IPS DF 6.9 (cell line): ENCODE measurements at places on chromosomes 6 and 20.

DNA sequence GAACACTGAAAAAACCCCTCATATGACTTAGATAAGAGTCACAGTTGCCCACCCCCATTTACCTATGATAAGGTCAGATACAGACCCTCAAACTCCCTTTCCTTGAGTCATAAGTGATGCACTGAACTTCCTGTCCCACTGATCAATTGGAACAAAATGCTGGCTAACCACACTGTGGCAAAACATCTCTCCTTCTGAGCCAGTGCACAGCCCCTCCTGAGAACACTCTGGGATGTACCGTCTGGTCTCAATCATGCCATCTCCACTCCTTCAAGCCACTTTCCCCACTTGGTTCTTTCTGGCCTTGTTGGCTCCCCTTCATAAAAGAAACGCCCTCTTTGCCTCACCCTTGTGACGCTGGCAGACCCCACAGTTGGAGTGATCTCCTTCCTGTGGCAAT is 42.6 kb upstream of the NXT1 start:
- DNase-seq = no peak

DNA sequence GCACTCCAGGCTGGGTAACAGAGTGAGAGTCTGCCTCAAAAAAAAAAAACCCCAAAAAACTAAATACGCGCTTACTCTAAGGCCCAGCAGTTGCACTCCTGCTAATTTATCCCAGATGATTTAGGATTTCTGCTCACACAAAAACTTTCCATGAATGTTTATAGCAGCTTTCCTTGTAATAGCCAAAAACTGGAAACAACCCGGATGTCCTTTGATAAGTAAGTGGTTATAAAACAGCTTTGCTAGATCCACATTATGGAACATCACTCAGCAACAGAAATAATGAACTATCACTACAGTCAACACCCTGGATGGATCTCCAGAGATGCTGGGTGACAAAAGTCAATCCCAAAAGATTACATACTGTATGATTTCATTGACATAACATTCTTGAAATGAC is 220.4 kb upstream of the JARID2 start:
- no peak for DNase-seq

GRCh38 chr6:41784581-41785171 is 2.8 kb upstream of the TOMM6 start:
- no peak for DNase-seq

DNA sequence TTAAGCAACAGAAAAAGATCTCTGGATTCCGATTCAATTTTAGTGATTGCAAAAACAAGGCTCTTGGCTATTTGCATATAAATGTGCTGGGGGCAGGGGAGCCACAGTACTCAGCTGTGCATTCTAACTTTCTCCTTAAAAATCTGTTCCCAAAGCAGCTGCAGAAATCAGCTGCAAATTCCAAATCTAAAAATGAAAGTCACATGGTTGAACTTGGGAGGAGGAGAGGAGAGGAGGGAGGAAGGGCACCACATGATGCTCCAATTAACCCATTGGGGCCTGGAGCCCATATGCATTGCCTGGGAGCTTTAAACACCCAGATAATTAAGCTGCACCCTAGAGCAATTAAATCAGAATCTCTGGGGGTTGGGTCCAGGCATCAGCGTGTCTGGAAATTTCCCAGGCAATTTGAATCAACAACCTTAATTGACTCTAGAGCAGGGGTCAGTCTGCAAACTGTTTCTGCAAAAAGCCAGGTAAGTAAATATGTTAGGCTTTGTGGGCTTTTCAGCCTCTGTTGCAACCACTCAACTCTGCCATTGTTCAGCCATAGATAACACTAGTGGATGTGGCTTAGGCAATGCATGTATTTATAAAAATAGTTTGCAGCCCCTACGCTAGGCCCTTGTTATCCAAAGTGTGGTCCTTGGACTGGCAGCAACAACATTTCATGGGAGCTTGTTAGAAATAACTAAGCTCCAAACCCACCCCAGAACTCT is 508.1 kb downstream of the KIF16B start:
- DNase-seq = no peak

DNA sequence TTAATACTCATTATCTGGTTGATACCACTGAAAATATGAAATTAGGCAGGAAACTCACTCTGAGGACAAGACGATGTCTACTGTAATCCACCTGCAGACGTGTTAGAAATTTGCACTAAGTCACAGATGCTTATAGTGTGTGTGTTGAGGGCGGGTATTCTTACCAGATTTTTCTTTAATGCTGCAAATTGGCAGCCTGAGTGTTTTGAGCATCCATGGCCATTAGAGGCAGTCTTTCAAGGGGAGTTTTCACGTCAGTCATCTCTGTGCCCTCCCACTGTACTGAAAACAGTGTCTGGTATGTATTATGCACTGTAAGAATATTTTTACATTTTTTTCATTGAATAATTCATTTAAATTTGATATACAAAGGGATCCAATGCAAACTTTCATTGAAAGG is 266.5 kb upstream of the QKI start:
- no peak for DNase-seq

GRCh38 chr20:60104993-60105803 is 147.0 kb downstream of the CDH26 start:
- peak; percentile 31 for DNase-seq

DNA sequence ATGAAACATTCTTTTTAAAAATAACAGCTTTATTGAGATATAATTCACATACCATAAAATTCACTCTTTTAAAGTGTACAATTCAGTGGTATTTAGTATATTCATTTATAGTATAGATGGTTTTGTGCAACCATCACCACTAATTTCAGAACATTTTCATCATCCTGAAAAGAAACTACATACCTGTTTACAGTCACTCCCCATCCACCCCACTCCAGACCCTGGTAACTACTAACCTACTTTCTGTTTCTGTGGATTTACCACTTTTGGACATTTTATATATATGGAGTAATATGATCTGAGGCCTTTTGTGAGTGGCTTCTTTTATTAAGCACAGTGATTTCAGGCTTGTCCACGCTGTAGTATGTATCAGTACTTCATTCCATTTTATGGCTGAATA is 2.5 kb upstream of the TMEM217 start:
- DNase-seq = no peak

DNA sequence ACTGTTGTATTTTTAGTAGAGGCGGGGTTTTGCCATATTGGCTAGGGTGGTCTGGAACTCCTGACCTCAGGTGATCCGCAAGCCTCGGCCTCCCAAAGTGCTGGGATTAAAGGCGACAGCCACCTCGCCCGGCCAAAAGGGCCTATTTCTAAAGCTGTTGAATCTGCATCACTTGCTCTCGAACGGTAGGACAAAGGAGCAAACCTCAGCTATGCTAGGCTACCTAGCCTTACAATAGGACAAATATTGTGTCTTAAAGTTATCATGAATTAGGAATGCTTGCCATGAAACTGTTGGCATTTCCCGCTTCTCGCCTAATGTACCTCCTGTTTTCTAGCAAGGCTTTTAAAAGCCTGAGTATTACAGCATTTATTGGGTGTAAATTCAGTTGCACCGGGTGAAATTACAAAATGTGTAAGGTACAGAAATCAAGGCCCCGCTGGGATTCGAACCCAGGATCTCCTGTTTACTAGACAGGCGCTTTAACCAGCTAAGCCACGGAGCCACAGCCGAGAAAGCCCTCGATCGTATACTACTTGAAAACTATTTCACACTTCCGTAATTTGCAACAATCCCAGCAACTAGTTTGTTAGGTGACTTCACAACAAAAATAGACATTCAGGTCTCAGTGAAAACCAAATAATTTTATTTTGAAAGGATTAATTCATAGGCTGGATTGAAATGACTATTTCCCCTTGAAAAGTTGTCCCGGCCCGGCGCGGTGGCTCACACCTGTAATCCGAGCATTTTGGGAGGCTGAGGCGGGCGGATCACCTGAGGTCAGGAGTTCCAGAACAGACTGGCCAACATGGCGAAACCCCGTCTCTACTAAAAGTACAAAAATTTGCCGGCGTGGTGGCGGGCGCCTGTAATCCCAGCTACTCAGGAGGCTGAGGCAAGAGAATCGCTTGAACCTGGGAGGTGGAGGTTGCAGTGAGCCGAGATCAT is 211.6 kb upstream of the ZNF184 start:
- DNase-seq = no peak

DNA sequence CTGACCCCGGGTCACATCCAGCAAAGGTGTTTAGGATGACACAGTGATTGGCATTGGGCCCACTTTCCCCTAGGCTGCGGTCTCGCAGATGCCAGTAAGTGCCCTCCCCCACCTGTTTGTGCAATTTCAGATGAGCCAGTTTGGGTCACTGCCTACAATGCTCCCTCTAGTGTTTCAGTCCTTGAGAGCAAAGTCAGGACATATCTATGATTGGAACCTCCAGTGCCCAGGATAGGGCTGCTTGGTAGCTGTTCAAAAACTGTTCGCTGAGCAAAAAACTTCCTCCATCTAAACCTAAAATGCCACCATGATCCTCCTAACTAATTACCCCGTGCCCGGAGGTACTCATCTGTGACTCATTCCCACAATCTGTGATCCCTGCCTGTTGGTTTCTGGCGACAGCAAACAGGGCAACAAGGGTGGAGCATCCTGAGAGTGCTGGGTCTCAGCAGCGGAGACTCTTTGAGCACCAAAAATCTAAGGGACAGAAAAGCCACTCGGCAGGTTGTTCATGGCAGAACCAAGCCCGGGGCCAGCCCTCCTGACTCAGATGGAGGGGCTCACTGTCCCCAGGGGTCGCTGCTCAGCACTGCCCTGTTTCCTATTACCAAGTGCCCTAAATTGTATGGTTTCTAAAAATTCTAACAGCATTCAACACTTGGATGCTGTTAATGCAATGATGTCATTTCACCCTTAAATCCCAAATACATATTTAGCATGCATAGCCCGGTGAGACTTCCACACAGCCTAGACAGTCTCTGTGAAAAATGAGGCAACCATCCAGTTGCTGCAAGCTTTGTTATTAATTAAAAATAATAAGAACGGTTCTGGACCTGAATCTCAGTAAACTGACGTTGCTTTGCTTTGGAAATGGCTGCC is 5.0 kb downstream of the VSX1 start:
- no peak for DNase-seq

GRCh38 chr6:154513601-154514320 is 3.3 kb upstream of the CNKSR3 start:
- DNase-seq = no peak

- DNase-seq = no peak
Observed at GRCh38 chr6:24092407-24092806, 33.6 kb upstream of the NRSN1 start.

DNA sequence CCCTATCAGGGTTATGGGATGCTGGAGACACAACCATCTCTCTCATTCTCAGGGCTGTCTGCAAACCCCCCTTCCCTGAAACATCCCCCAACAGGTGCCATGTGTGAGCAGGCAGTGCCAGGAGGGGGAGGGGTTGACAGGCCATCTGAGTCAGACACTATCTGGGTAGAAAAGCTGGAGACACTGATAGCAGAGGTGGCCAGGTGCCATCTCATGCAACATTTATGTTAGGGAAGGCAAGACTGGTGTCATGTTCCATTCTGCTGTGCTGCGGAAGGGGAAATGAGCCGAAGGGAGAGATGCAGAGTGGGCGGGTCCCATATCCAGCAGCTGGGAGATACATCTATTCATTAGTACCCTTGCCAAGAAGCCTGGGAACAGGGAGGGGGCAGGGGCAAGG is 3.5 kb downstream of the LHFPL5 start:
- no peak for DNase-seq

GRCh38 chr20:47297746-47298145 is 58.8 kb downstream of the ZMYND8 start:
- no peak for DNase-seq

DNA sequence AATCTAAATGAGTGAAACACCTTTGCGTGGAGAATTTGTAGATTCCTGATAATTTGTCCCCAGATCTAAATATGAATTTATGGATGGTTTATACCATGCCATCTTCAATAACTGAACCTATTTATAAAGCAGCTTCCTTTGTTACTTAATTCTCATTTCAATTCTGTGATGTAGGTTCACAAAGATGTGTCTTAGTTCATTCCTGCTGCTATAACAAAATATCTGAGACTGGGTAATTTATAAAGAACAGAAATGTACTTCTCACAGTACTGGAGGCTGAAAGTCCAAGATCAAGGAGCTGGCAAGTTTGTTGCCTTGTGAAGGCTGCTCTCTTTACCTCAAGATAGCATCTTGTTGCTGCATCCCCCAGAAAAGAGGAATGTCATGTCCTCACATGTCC is 2.1 kb upstream of the TFB1M start:
- no peak for DNase-seq

DNA sequence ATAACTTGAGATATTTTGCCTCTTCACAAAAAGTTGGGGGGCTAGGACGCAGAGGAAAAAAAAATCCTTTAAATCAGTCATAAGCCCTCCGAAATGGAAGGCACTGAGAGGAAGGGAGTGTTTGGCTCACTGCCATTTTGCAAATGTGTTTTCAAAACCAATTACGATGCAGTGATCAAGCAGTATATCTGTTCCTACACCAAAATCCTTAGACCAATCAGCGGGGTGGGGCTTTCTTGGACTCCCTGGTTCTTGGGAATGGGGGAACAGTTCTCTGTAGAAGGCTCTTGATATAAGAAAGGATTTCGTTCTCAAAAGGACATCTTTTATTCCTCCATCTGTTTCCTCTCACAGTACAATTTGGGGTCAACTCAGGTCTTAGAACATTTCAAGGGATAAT is 478.6 kb upstream of the JARID2 start:
- DNase-seq = no peak

- DNase-seq = no peak
Observed at GRCh38 chr6:140027219-140027618, 652.8 kb upstream of the CITED2 start.

- no peak for DNase-seq
Observed at GRCh38 chr20:32520927-32521203, 64.3 kb downstream of the NOL4L start.

DNA sequence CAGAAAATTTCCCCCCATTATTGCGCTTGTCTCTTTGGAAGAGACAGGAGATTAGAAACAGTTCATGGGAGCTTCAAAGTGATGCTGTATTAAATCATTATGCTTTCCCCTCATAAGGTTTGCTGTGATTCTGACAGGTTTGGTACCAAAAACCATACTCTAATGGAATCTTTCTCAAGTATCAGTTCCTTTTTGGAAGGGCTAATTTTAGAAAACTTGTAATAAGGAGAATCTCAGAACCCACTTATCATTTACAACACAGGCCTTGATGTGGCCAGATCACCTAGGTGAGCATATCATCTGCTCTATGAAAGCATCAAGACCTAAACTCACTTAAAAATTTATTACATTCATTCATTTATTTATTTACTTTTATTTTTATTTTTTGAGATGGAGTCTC is 51.2 kb downstream of the TP53INP2 start:
- no peak for DNase-seq

DNA sequence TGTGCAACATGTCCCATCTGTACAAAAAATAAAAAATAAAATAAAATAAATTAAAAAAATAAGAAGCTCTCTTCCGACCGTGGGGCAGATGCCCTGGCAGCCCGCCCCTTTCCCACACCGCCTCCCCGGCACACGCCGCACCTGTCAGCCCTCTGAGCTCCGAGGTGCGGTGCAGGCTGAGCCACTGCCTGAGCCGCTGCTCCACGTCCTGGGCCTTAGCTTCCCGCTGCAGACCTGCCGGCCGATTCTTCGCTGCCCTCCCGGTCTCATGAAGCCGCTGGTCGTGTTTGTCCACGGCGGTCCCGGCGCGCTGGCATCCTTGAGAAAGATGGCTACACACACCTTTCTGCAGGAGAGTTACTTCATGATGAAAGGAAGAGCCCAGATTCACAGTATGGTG is 10.7 kb upstream of the CLPSL2 start:
- no peak for DNase-seq

GRCh38 chr20:10447028-10447427 is 11.9 kb downstream of the SLX4IP start:
- DNase-seq = no peak

GRCh38 chr6:31614075-31614619 is 887 bp upstream of the AIF1 start:
- DNase-seq = no peak
